ENCODE measurements at places on chromosomes 5 and 9.

- no peak for DNase-seq
These were observed 26.2 kb downstream of the IRF1 start for GRCh38 chr5:132464156-132464939.

- no peak for DNase-seq
These were observed 198.0 kb upstream of the MVB12B start for GRCh38 chr9:126128494-126129142.

DNA sequence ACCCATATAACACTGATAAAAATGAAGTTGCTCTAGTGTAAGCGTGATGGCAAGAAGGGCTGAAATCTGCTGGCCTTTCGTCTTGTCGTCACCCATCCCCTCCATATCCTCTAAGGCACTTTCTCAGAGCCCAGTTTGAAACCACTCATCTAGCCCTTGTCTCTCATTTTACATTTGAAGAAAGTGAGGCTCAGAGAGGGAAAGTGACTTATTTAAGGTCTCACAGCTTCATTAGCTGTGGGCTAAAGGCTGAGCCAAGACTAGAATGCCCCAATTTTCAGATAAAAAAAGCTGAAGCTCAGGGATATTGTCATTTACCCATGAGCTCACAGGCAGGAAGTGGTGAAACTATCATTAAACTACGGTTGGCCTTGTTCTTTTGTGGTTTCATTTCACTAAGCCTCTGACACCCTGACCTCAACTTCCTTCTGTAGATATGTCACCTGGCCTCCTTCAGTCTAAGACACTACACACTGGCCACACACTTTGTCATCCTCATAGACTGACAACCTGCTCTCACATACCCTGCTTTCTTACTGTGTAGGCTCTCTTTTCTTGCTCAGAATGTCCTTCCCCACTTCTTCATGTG, 176.7 kb upstream of the DMAC1 start:
- no peak for DNase-seq

- no peak for DNase-seq
These were observed 22.1 kb downstream of the ADRB2 start for GRCh38 chr5:148848393-148849031.

GRCh38 chr9:98913705-98914104, 30.0 kb upstream of the COL15A1 start:
- DNase-seq, result no peak

DNA sequence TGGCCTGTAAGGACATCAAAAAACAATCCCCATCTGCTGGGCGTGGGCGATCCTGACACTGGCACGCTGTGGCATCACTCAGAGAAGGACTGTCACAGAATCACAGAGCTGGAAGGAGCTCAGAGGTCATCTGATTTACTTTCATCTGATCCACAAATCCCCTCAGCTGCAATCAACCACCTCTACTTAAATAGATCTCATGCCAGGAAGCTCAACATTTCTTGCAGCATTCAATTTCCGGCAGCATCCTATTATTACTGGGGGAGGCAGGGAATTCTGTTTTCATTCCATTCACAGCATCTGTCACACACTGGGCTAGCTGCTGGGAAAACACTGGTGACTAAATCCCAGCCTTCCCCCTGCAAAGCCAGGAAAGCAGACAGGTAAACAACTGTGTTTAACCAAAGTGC, 38.3 kb downstream of the RETREG1 start:
- no peak for DNase-seq

DNA sequence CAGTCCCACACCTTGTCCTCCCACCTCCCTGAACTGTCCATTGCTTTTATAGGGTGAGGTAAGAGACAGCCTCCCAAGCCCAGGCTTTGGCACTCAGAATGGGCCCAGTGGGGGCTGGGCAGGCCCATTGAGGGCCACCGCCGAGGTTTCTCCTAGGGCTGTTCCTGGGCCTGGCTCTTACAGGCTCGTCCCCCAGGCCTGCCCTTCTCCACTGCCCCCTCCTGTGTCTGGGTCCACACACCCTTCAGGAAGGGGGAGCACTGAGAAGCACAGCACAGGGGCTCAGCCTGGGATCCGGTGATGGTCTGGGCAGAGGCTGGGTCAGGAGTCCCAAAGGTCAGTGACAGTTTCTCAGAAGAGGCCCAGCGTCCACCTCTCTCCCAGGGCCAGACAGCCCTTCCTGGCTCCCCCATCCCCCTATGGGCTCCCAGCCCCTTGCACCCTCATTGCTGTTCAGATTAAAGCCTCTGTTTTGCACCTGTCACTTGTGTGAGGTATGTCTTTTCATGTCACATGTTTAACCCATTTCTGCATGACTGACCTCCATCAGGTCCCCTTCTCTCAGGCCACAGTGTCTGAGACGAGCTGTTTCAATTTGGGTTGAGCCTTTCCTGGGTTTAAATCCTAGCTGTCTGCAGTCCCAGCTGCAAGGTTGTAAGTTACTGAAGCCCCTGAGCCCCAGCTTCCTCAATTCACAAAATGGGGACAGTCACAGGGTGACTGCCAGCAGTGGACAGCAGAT, 29.4 kb downstream of the IER5L start:
- DNase-seq, result no peak

DNA sequence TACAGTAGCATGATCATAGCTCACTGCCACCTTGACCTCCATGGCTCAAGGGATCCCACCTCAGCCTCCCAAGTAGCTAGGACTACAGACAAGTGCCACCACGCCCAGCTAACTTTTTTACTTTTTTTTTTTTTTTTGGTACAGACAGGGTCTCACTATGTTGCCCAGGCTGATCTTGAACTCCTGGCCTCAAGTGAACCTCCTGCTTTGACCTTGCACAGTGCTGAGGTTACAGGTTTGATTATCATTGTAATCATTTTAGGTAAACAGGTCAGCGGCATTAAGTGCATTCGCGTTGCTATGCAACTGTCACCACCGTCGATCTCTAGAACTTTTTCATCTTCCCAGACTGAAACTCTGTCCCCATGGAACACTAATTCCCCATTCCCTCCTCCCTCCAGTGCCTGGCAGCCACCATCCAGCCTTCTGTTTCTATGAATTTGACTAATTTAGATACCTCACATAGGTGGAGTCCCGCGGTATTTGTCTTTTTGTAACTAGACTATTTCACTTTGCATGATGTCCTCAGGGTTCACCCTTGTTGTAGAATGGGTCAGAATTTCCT, 5.8 kb upstream of the CARD19 start:
- DNase-seq, result no peak

GRCh38 chr5:32383065-32383464, 61.5 kb downstream of the ZFR start:
- no peak for DNase-seq

DNA sequence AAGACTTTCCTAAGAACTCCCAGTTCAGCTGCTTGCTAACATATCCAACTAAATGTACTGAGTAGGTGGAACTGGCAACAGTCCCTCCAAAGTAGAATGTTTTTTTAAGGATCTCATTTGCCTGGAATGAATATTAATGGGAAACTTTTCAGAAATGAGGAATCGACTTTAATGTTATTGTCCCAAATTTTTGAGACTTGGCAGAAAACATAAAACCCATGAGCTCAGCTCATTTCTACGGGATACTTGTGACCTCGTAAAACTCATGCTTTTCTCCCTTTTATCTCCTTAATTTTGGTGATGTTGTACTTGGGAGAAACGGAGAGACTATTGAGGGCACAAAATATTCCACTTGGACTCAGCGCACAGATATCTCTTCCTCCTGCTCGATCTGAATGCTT, 296.8 kb downstream of the EBF1 start:
- no peak for DNase-seq

- no peak for DNase-seq
These were observed 81.3 kb upstream of the PTPN3 start for GRCh38 chr9:109579191-109579948.

- DNase-seq, result no peak
These were observed 18.9 kb downstream of the ADAMTS2 start for GRCh38 chr5:179326122-179326927.
